ENCODE measurements at places on chromosomes 4 and X.
A peak's percentile ranks its signal among the peaks of the same experiment; 100 is the strongest.

DNA sequence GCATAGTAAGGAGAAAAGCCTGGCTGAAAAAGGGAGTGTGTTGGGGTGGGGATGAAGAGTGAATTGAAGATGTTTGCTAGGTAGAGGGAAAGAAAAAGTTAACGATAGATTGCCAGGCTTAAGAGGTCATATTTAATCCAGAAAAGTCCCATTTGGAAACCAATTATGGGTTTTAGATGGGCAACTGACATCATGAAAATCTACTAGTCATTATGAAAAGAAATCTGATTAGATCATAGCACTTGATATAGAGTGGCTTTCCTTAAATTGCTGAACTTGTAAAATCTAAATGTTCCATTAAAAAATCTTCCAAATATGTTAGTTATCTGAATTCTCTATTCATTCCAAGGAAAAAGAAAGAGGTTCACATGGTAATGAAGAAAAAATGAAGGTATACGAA, 37.5 kb upstream of the IL21 start:
- DNase-seq, result no peak

DNA sequence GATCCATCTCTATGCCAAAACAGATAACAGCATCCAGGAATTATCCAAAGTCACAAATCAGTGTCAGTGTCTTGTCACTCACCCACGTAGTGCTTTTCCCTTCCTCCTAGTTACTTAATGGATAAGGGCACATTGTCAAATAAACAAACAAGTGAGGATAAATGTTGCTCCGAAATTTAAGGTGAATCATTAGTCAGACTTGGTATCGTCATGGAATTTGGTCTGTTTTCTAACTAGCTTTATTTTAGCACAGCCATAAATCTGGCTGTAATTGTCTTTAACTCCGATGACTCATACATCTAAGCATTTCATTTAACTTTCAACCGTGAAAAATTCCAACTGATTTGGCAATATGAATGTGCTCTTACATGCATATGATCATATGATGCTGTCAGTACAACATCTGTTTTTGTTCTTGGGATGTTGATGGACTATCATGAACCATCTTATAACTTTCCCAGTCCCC, 83.3 kb downstream of the SNCA start:
- DNase-seq, result no peak

DNA sequence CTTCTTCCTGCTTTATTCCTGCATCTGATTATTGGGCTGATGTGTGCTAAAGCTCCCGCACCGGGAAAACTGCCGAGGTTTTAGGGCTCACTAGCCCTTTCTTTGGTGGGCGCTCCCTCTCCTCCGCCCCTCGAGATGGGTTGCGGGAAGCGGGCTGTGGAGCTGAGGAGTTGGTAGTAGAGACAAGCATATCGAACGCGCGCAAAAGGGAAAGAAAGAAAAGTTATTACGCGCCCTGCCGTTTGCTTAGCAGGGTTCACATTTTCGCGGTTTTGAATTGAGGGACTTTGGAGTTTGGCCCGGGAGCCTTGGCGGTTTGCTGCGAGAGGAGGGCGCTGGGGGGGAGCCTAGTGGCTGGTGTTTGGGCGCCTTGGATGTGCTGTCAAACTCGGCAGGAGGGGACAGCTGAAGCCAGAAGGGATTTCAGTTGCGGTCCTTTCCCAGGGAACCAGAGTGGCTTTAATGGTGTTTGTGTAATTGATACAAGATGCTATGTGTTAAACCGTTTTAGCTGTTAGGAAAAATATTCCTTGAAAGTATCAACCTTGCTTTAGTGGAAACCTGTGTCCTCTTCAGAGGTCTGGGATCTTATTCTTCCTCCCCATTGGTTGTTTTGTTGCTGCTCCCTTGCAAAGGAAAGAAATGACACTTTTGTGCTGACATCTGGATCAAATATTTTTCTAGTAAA, 1.1 kb downstream of the GAB1 start:
- no peak for DNase-seq

DNA sequence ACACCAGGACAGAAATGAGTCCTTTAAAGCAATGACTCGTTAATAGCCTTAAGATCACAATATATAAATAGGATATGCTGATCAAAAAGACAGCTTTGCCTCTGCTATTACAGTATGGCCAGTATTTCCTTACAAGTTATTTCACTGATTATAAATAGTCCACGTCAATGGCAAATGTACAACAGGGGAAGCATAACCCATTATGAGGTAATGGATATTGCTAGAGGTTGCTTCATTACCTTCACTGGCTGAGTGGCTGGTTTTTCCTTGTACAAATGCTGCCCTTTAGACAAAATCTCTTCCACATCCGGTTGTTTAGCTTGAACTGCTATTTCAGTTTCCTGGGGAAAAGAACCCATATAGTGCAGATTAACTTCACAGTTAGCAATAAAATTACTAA, 764.6 kb upstream of the FTHL17 start:
- DNase-seq, result no peak

GRCh38 chr4:53510321-53510720, 81.0 kb downstream of the LNX1 start:
- DNase-seq, result no peak

DNA sequence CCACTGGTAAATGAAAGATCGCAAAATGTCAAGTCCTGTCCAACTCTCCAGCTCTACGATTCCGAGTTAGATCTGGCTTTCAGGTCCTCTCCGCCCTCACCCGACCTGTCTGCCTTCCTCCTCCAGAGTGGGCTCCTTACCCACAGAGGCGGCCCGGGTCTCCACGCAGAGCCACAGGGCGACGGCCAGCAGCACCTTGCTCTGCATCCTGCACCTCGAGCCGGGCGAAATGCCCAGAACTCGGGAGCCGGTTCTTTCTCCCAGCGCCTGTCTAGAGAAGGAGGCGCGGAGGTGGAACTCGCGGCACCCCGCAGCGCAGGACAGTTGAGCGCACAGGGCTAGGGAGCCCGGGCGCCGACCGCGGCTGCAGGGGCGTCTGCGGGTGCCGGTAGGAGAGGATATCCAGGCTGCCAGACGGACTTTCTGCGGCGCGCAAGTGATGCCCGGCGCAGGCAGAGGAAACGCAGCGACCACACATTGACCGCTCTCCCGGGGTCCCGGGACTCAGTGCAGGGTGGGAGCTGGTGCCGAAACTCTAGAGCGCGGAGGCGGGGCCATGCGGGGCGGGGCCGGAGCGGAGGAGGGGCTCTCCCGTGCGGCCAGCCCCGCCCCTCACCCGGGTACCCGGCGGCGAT, at the start of gene KDR:
TSS of gene KDR (minus strand) at position 509 of the 635 bp plus-strand sequence. CDS start at position 207, 302 bp downstream.
- peak; percentile 20 for DNase-seq

GRCh38 chr4:120874792-120875774, 47.4 kb downstream of the PRDM5 start:
- no peak for DNase-seq

DNA sequence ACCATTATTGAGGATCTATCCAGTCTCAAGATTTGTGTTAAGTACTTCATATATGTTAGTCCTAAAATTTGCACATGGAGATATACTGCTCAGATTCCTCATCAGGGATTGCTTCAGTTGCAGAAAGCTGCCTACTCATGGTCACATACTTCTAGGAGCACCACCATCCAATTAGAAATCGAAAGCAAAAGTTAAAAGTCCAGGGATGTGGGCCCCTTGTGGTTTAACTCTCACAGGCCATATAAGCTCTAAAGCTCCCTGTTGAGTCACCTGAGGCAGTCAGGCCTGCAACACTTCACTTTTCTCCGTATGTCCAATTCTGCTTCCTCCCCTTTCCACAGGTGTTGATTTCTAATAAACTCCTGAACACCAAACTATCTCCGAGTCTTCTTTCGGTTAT, 84.2 kb downstream of the CNOT6L start:
- DNase-seq, result no peak

- no peak for DNase-seq
Measured at GRCh38 chr4:187000281-187000680, 276.6 kb upstream of the FAT1 start.

- DNase-seq, result no peak
Measured at GRCh38 chrX:135632353-135632752, 81.1 kb upstream of the CT45A1 start.

DNA sequence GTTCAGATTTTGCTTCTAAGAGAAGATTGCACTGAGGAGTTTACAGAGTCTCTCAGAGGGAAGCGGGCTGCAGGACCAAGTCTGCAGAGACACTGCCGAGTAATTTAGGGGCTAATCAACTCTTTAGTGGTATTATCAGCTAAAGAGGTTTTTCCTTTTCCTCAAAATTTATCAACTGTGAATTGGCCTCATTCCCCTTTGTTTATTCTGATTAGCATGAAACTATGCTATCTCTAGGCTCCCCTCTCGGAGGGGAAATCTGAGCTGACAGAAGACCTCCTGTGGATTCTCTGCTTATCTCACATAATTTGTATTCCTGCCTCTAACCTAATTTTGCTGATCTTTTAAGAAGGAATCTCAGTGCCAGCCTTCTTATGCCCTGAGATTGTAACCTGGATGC, 201.0 kb downstream of the DCTD start:
- no peak for DNase-seq

DNA sequence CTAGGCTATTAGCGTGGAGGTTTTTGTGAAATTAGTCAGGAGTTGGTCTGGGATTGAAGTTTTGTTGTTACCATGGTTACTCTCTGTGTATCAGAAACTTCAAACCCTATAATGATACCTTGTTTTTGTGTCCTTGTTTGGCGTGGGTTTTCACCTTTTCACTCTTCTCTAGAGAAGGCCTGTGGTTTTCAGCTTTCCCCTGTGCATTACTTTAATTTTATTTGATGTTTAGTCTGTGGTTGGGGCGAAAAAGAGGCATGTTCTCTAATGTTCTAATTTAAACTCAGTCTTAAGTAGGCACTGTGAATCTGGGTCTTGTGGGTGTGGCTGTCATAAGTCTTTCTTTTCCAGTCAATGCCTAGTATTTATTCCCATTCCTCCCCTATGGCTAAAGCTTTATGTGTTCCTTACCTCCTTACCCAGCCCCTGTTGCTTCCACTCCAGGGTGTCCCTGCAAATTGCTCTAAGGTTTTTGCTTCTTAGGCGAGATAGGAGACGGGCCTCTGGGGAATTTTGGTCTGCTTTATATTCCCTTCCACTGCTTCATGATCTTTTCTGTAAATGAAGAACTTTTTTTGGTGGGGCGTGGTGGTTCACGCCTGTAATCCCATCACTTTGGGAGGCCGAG, 326.3 kb upstream of the ZCCHC13 start:
- DNase-seq, result no peak

GRCh38 chr4:73508651-73509050, 27.1 kb downstream of the AFM start:
- DNase-seq, result no peak

- DNase-seq, result no peak
Measured at GRCh38 chr4:15884666-15885065, 53.9 kb downstream of the FGFBP1 start.

- no peak for DNase-seq
Measured at GRCh38 chrX:143854006-143854405, 29.9 kb upstream of the UBE2NL start.

DNA sequence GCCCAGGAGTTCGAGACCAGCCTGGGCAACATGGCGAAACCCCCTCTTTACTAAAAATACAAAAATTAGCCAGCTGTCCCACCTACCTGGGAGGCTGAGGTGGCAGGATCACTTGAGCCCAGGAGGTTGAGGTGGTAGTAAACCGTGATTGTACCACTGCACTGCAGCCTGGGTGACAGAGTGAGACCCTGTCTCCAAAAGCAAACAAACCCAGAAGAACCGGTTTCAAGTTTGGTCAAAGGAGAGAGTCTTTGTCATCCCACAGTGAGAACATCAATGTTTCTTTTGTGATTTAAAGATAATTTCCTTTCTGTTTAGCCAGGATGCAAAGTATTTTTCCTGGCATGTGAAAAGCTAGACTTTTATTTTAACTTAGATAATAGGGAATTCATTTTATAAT, 26.7 kb downstream of the PDK3 start:
- no peak for DNase-seq

GRCh38 chrX:8374041-8374825, 90.4 kb upstream of the VCX3B start:
- no peak for DNase-seq

DNA sequence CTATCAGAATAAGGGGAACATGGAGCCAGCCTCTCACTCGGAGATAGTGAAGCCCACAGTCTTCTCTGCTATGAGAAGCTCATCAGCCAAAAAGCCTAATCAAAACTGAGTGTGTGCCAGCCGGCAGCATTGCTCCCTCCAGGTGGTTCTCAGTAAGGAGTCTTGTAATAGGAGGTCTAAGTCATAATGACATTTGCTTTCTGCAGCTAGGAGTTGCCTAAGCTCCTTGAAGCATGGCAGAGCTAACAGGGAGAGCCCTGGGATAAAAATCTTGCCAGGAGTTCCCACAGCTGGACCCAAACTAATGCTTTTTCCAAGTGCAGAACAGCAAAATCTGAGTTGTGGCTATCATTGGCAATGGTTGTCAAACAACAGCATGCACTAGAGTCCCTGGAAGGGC, 245.2 kb downstream of the SPATA18 start:
- DNase-seq, result no peak

GRCh38 chrX:129933700-129934099, 27.7 kb downstream of the UTP14A start:
- no peak for DNase-seq

GRCh38 chr4:145934434-145935047, 4.1 kb downstream of the ZNF827 start:
- no peak for DNase-seq

DNA sequence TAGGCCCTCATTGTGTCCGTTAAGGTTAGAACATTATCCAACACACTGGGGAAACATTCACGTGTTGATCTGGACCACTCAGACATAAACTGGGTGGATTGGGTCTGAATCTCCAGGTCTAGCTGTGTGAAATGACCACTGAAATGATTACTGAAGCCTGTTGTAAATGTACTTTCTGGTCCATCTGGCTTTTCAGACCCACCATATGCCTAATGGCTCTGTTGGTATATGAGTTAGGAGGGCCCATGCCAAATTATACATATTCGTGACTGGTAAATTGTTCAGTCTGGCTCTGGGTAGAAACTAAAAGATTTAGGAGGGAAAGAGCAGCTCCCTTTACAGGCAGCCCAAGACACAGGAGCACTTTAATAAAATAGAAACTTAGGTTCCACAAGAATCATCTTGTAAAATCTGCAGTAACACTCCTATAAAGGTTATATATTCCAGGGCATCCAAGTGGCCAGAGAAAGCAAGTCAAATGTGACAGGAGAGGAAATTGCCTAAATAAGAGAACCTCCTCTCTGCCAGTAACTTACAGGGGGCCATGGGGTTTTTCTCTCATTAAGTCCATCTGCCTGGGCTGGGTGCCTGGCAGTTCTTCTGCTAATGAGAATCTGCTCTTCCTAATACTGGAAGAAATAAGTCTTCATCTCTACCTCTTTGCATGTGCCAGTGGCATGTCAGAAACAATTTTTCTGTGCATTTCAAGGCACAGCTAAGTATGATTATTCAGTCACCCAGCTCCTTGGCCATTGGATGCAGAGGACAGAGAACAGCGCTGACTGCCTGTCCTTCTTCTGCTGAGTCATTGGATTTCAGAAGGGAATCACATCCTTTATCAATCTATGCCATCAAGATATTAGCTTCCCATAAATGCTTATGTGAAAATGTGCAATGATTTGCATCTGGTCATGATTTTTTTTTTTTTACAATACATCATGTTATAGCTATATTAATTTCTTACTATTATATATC, 112.6 kb downstream of the GLRA2 start:
- no peak for DNase-seq

DNA sequence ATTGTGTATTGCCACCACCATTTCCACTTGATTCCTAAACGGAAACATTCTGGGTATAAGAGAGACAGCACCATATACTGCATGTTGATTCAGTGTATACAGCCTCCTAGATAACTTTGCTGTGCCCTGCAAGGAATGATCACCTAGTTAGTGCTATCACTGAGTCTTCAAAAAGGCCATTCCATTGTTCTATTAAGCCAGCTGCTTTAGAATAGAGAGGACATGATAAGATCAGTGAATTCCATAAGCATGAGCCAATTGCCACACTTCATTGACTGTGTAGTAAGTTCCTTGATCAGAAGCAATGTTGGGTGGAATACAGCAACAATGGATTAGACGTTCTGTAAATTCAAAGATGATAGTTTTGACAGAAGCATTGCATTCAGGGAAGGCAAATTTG, 1047.3 kb downstream of the PCDH18 start:
- DNase-seq, result no peak
